ENCODE measurements at places on chromosomes 7 and 10. TPM values are rescaled to one million over a fixed set of nuclear protein-coding genes. Genes with fewer than 3 reads are reported as not detected.

The HOXA6 gene
- total RNA-seq, result 7.6 TPM

DNA sequence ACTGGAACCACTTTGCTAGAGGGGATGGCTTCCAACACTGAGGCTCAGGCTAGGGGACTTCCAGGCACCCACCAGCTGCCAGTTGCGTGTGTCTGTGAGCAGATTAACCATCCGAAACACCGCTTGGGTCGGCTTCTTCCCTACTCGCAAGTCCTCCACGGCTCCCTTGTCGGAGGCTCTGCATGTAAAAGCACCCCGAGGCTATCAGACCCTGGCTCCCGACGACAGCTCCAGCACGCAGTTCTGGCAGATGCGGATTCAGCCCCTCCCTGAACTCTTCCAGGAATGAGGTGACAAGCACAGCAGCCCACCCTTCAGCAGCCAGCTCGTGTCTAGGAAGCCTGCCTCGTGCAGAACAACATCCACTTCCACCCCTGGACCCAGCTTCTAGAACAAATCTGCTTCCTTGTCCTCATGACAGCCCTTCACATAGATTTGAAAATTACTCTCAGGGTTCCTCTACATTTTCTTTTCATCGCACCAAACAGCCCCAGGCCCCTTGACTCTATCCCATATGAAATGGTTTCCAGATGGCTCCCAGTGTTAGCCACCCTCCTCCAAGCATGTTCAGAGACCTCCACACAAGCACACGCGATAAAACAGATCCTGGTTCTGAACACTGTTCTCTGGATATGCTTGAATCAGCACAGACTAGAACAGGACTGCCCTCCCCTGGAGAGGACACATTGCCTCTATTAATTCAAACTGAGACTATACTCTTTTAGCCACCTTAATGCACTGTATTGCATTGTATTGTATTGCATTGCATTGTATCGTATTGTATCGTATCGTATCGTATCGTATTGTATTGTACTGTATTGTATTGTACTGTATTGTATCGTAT lies 44.6 kb downstream of the SLIT1 start:
- peak; percentile 71 for DNase-seq

- no peak for DNase-seq
These were observed 16.8 kb downstream of the IL2RA start for GRCh38 chr10:6045314-6045848.

DNA sequence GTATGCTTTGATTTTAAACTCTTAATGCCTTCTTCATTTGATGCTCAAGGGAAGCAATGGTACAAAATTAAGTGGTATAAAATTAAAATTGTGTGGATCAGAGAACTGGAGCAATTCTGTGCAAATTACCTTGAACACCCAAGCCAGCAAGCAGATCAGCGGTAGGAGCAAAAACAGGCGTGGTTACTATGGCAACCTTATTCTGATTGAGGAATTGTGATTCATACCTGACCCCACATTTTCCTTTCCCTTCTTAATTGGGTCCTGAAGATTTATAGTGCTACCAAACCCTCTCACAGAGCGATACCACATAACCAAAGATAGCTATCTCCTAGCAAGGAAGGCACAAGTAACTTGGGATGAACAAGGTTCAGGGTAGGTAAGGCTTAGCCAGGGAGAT lies 72.5 kb upstream of the FZD1 start:
- no peak for DNase-seq

DNA sequence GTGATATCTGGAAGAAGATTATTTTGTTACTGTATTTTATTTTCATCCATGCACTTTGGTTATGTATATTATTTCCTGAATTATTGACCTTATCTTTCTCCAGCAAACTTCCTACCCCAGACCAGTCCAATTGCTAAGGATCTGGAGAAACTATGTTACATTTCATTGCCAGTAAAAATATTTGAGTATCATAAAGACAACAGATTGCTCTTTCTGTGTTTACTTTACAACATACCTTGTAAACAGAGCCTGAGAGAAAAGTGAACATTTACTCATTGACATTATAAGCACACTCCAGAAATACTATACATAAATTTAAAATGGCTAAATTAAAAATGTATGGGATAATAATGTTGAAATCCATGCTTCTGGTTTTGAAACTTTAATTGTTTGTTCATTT lies 186.2 kb upstream of the FAM3C start:
- DNase-seq, result no peak

DNA sequence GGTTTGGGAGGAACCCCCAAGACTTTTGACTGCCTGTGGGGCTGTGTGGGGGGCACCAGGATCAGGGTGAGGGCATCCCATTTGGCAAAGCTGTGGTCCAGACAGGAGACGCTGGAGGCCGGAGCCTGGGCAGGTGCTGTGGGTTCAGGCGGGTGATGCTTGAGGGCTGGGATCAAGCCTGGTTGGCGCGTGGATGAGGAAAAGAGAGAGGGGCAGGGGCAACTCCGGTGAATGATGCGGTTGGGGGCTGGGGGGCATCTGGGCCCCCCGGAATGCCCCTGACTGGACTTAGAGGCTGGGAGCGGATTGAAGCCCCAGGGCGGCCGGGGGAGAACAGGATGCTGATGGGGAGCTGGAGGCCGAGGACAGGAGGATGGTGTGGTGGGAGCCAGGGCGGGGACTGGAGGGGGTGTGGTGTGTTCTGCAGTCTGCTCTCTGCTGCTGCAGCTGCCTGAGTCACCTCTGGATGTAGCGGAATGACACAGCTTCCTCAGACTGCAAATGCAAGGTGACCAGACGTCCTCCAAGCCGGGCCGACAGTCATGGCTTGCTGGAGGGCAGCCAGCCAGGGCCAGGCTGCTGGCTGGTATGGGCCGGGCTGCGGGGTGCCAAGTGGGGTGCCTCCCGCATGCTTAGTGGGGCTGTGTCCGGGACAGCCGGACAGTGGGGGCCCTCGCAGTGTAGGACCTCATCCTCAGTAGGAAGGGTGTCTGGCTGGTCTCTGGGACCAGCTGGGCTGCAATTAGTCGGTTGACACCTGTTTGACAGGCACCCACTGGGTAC lies 3.2 kb downstream of the MAFK start:
- DNase-seq, result peak; percentile 90

DNA sequence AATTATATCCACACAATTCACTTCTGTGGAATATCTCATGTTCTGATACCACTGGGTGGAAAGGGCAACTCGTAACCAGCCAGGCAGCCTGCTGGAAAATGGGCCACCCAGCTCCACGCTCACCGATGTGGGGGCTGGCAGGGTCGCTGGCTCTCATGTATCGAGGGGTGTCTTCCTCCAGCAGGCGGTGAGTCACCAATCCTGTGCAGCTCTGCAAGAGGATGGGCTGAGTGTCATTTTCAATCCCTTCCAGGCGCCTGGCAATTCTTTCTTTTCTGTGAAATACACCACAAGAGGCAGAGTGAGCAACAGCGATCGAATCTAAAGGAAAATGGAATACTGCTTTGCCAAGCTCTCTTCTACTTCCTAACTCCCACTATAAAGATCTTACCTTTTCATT lies 80.1 kb downstream of the SVIL start:
- DNase-seq, result no peak
